K562 (cell line): ENCODE measurements at places on chromosomes 13 and 19. TPM values are rescaled to one million over a fixed set of nuclear protein-coding genes. Genes with fewer than 3 reads are reported as not detected.

The TMEM272 gene
- total RNA-seq = 0.09 and 0.16 TPM in 2 replicates

The KCNK6 gene
- 0.18 and 0.31 TPM in 2 replicates for total RNA-seq

The HS6ST3 gene
- not detected in 2 replicates for total RNA-seq

DNA sequence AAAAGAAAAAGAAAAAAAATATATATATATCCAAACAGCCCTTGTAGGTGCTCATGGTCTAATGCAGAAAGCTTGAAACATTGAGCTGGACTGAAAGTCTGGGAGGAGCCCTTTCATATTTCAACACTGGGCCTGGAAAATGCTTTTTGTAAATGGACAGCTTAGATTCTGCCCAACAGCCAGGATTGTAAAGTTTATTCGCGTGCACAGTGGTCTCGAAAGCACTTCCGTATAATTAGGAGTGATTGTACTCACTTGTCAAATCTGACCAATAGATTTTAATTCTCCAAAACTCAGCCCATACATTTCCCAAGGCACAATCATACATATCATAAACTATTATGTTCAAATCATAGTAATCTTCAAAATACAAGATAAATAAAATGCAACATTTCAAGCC lies 260.1 kb downstream of the COL4A1 start:
- no peaks in the 10 kb centered on the region for H3K4me1 ChIP-seq
- no peak for DNase-seq
- H3K27me3 ChIP-seq = peaks cover 13% of the 10 kb centered on the region
- no peak overlapping the region for H3K27ac ChIP-seq
- no peak overlapping the region for H3K4me3 ChIP-seq

GRCh38 chr19:12859546-12859945 lies 21.2 kb downstream of the MAST1 start:
- no peaks in the 10 kb centered on the region for H3K4me1 ChIP-seq
- DNase-seq = no peak
- no peak overlapping the region for H3K4me3 ChIP-seq

DNA sequence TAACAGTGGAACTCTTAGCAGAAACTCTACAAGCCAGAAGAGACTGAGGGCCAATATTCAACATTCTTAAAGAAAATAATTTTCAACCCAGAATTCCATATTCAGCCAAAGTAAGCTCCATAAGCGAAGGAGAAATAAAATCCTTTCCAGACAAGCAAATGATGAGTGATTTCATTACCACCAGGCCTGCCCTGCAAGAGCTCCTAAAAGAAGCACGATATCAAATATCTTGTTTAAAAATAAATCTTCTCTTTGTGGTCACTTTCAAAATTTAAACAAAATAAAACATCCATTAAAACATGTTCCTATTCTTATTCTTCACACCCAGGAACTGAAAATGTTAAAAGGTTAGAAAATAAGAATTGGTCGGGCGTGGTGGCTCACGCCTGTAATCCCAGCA lies 13.7 kb downstream of the MICU2 start:
- H3K36me3 ChIP-seq = no peaks in the 10 kb centered on the region
- no peak for DNase-seq
- no peak overlapping the region for H3K27ac ChIP-seq
- H3K27me3 ChIP-seq = no peaks in the 10 kb centered on the region
- H3K4me3 ChIP-seq = no peak overlapping the region
- no peaks in the 10 kb centered on the region for H3K4me1 ChIP-seq

- no peaks in the 10 kb centered on the region for H3K36me3 ChIP-seq
- H3K27me3 ChIP-seq = no peaks in the 10 kb centered on the region
- H3K4me3 ChIP-seq = no peak overlapping the region
- DNase-seq = peak; percentile 2
Measured at GRCh38 chr13:26534036-26534726, 23.3 kb upstream of the WASF3 start.

DNA sequence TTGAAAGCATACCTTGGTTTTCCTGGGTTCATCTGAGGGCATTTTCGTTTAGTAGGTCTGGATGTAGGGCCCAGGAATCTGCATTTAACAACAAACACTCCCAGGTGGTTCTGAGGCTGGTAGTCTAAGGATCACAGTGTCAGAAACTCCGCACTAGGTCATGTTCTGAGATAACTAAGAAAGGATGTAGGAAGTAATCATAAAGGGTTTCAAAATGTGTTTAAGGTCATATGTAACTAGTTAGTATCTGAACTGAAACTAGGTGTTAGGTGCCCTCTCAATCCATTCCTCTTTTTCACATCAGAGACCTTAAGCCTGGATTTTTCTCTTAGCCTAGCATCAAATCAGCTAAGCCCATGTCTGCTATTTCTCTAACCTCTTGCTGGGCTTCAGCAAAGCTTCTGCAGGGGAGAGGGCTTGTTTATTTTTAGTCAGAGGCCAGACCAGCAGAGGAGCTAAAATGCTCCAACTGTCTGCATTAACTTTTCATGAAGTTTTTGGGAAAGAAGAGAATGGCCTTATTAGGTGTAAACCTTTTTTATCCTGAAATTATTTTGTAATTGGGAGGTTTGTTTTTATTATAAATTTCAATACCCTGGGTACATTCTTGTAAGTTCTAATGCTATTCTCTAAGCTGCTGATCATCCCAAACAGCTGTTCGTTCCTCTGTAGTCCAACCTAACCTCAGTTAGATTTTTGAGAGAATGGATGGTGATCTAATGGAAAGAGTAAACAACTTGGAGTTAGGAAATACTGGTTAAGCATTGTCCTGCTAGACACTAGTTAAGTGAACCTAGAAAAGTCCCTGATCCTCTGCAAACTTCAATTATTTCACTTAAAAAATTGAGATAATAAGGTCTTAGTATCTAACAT lies 262.8 kb upstream of the RFC3 start:
- no peak overlapping the region for H3K27ac ChIP-seq
- no peaks in the 10 kb centered on the region for H3K36me3 ChIP-seq
- H3K4me3 ChIP-seq = no peak overlapping the region
- no peak for DNase-seq
- H3K27me3 ChIP-seq = no peaks in the 10 kb centered on the region

GRCh38 chr13:66212511-66212910 lies 1017.6 kb downstream of the PCDH9 start:
- H3K27ac ChIP-seq = no peak overlapping the region
- no peak overlapping the region for H3K4me3 ChIP-seq

DNA sequence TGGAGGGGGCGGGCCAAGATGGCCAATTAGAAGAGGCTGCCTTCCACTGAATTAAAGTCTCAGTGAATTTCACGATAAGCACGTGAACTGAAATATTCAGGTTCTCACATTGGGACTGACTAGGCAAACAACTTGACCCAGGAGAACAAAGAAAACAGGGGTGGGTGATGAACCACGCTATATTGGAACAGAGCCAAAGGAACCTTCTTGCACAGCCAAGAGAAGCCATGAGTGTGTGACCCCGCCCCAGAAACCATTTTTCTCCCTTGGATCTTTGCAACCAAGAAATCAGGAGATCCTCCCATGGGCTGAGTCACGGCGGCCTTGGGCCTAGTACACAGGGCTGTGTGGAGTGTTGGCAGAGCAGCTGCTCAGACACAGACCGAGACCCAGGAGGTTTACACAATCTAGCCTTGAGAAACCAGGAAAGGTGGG lies 36.8 kb downstream of the ERICH4 start:
- DNase-seq = peak; percentile 58
- no peak overlapping the region; the same call in 2 of the 3 replicates for H3K27ac ChIP-seq
- no peaks in the 10 kb centered on the region for H3K36me3 ChIP-seq
- no peaks in the 10 kb centered on the region; the same call in 1 of the 2 replicates for H3K4me1 ChIP-seq
- peaks cover 18% of the 10 kb centered on the region for H3K27me3 ChIP-seq
- no peak overlapping the region for H3K4me3 ChIP-seq

DNA sequence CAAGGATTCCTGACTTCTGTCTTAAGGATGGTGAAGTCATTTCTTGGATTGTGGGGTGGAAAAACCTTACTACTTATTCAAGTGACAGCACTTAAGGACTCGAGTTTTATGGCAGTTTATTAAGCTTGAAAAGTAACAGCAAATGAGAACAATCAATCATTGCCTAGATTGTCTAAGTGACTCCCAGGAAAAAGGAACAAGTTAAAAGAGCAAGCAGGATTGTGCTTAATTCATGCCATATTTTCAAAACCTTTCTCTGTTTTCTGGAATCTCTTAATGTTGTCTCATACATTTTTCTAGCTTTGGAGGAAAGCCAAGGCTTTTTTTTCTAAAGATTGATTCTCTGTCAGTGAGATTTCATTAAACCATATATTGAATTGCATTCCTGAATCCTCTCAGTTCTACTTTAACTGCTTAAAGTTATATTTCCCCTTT lies 236.2 kb upstream of the HTR2A start:
- no peaks in the 10 kb centered on the region for H3K36me3 ChIP-seq
- peaks cover 9% of the 10 kb centered on the region; the same call in 2 of the 3 replicates for H3K4me1 ChIP-seq

DNA sequence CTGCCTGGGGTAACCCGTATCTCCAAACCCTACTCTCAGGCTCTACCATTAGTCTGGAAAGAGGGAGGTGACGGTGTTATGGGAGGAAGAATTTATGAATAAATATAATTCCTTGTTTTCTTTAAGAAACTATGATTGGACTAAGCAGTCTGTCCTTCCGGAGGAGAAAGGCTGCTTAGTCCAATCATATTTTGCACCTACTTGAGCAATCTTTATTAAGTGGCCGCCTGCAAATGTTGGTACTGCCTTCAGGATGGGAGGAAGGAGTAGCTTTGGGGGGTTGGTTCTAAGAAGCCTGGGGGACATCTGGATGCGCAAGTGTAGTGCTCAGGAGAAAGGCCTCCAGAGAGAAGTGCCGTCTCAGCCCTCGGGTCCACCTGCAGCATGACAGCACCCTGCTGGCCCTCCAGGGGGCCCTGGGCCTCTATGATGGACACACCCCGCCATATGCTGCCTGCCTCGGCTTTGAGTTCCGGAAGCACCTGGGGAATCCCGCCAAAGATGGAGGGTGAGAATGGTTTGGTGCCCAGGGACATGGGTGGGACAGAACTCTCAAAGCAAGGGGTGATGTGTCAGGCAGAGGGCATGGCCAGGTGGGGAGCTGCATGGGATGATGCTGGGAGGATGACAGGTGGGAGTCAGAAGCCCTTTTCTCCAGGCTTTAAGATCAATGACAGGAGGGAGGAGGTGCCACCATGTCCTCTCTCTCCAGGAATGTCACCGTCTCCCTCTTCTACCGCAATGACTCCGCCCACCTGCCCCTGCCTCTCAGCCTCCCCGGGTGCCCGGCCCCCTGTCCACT lies 4.1 kb downstream of the ACP4 start:
- no peaks in the 10 kb centered on the region for H3K27me3 ChIP-seq
- DNase-seq = peak; percentile 78
- peaks cover 62% of the 10 kb centered on the region for H3K4me1 ChIP-seq

DNA sequence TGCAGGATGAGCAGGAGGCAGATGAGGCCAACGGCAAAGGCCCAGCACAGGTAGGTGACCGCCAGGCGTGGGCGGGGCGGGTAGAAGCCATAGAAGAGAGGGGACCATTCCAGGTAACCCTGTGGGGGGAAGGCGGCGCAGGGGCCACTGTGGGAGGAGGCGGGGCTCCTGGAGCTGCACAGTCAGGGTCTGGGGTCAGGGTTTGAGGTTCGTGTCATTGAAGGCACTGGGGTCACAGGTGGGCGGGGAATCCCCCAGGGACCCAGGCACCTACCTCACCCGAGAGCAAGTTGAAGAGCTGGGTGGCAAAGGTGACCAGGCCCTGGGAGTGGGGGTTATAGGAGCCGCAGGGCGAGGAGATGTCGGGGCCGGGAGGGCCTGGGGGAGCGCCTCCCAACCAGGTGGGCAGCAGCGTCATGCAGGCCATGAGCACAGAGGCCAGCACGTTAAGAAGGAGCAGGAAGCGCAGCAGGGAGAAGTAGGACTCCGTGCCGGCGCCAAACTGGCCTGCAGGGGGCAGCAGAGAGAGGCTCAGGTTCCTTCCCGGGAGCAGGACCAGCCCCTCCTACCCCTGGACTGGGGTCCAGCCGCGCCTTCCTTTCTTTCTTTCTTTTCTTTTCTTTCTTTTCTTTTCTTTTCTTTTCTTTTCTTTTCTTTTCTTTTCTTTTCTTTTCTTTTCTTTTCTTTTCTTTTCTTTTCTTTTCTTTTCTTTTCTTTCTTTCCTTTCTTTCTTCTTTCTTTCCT lies 4.6 kb downstream of the TMC4 start:
- H3K36me3 ChIP-seq = no peaks in the 10 kb centered on the region
- peaks cover 50% of the 10 kb centered on the region for H3K4me1 ChIP-seq
- no peaks in the 10 kb centered on the region for H3K27me3 ChIP-seq
- peak; percentile 86 for DNase-seq
- no peak overlapping the region for H3K4me3 ChIP-seq

GRCh38 chr13:73018336-73018735 lies 40.5 kb upstream of the KLF5 start:
- no peaks in the 10 kb centered on the region for H3K27me3 ChIP-seq
- DNase-seq = no peak
- H3K27ac ChIP-seq = no peak overlapping the region

- H3K27ac ChIP-seq = no peak overlapping the region
- 0 out of 3 replicates have a peak, but pooled peaks cover 4% of the 10 kb centered on the region for H3K36me3 ChIP-seq
- DNase-seq = no peak
Measured at GRCh38 chr19:8388612-8388958, 1.6 kb upstream of the RAB11B start.

- no peak overlapping the region for H3K4me3 ChIP-seq
- H3K4me1 ChIP-seq = no peaks in the 10 kb centered on the region
- no peaks in the 10 kb centered on the region for H3K27me3 ChIP-seq
- H3K27ac ChIP-seq = no peak overlapping the region
- no peak for DNase-seq
Measured at GRCh38 chr13:106432636-106433035, 102.8 kb downstream of the EFNB2 start.

- H3K27ac ChIP-seq = no peak overlapping the region
- H3K36me3 ChIP-seq = no peaks in the 10 kb centered on the region
- no peaks in the 10 kb centered on the region for H3K4me1 ChIP-seq
- no peak overlapping the region for H3K4me3 ChIP-seq
- no peaks in the 10 kb centered on the region; the same call in 2 of the 3 replicates for H3K27me3 ChIP-seq
Measured at GRCh38 chr13:40553356-40553755, 113.1 kb downstream of the FOXO1 start.

DNA sequence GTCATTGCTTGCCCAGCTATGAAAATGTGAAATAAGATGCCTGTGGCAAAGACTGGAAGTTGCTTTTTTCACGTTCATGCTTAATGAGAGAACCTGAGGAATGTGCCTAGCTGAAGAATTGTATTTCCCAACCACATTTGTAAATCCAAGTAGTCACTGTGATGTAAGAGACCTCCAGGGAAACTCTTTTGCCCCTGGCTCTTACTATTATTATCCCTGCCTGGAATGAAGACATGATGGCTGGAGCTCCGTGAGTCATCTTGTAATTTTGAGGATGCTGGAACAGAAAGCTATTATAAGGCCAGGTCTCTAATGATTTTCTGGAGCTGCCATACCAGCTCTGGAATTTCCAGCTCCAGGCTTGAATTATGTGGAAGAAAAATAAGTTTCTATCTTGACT lies 894.3 kb downstream of the DIAPH3 start:
- no peak for DNase-seq
- H3K27ac ChIP-seq = no peak overlapping the region
- H3K4me1 ChIP-seq = no peaks in the 10 kb centered on the region
- no peaks in the 10 kb centered on the region for H3K36me3 ChIP-seq
- no peaks in the 10 kb centered on the region for H3K27me3 ChIP-seq
